ENCODE measurements at places on chromosomes 6 and 20. TPM values are rescaled to one million over a fixed set of nuclear protein-coding genes. Genes with fewer than 3 reads are reported as not detected.

Gene HSP90AB1
- 631 TPM for total RNA-seq

Gene PRND
- total RNA-seq = 34.1 TPM

Gene WFDC5
- not detected for total RNA-seq

Gene OLIG3
- total RNA-seq = not detected

Gene ECT2L
- total RNA-seq = 0.31 TPM

Gene SLC4A11
- total RNA-seq = 0.62 TPM

Gene C20orf202
- not detected for total RNA-seq

Gene KIFC1
- total RNA-seq = 12.2 TPM

Gene LPIN3
- 11.0 TPM for total RNA-seq

Gene IL20RA
- 4.6 TPM for total RNA-seq

Gene PAK5
- 0.10 TPM for total RNA-seq

Gene DSN1
- total RNA-seq = 10.7 TPM

Gene FAM209A
- total RNA-seq = not detected

Gene RBPJL
- total RNA-seq = not detected

Gene TAF8
- total RNA-seq = 18.8 TPM
